ENCODE measurements at places on chromosomes 11 and 22.

DNA sequence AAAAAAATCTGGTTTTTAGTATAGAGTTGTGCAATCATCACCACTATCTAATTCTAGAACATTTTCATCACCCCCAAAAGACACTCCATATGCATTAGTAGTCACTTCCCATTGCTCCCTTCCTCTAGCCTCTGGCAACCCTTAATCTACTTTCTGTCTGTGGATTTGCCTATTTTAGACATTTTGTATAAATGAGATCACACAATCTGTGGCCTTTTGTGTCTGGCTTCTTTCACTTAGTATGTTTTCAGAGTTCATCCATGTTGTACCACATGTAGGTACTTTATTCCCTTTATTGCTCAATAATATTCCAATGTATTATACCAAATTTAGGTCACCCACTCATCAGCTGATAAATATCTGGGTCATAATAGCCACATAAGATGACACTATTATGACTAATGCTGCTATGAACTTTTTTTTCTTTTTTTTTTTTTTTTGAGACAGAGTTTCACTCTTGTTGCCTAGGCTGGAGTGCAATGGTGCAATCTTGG is 67.5 kb upstream of the SCUBE2 start:
- DNase-seq = no peak

GRCh38 chr11:125559888-125560287 is 9.4 kb upstream of the EI24 start:
- no peak for DNase-seq

DNA sequence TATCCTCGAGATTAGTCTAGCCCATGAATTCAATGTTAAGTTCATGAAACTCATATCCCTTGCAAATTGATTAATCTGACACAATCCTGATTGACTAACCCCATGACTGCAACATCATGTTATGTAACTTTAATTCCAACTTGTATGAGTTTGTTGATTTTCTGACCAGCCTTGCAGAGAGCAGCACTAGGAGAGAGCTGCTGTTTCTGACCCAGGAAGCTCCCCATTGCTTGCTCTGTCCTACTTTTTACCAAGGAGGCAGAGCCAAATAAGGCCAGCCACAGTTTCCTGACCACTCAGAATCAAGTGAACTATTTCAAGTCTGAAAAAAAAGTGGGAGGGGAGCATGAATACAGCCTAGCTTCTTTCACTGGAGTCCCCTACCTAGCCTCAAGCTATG is 13.2 kb downstream of the MPZL3 start:
- DNase-seq = no peak

GRCh38 chr11:65366340-65366773 is 11.8 kb downstream of the TIGD3 start:
- DNase-seq = peak; percentile 89

DNA sequence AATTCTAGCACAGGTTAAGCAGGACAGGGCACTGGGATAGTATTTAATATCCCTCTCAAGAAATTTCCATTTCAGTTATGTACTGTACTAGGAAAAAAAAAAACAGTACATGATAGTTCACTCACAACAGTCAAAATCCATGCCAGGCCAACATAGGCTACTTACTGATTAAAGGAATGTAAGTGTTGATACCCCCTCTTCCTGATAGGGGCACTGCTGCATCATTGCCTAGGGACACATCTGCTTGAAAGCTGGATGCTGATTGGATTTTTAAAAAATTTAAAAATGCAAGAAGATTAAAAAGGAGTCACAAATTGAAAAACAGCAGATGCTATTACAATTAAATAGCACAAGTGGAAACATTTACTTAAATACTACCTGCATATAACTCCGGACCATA is 43.4 kb downstream of the APOL5 start:
- DNase-seq = peak; percentile 49

GRCh38 chr11:45847911-45848316 is 639 bp downstream of the CRY2 start:
- peak; percentile 52 for DNase-seq

DNA sequence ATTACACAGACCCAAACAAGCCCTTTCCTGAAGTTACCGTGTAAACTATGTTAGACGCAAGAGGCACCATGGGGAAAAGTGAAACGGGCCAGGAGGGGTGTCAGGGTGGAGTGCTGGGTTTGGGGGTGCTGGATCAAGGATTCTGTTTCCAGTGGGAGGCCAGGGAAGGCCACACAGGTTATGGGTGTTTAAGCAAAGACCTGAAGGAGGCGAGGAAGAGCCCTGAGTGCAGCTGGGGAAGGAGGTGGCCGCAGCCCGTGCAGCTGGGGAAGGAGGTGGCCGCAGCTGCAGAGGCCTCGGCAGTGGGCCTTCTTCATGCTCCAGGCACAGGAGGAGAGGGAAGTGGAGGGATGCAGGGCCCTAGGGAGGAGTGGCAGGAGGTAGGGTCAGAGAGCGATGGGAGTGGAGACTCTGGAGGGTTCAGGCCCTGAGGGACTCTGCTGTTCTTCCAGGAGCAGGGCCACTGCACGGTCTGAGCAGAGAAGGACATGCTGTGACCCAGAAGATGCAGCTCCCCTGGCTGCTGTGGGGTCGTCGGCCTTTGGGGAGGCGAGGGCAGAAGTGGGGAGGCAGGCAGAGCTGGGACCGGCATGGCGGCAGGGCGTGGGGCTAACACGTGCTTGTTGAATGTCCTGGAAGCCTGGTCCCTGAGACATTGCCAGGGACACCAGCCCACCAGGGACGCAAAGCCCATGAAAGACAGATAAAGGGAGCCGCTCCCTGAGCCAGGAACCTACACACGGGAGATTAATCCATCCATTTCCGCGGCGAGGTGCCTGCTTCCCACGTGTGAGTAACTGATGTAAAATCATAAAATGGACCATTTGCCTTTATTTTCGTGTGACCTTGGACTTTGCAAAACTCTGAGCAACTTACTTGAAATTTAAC is 1049.1 kb downstream of the BRD1 start:
- no peak for DNase-seq

DNA sequence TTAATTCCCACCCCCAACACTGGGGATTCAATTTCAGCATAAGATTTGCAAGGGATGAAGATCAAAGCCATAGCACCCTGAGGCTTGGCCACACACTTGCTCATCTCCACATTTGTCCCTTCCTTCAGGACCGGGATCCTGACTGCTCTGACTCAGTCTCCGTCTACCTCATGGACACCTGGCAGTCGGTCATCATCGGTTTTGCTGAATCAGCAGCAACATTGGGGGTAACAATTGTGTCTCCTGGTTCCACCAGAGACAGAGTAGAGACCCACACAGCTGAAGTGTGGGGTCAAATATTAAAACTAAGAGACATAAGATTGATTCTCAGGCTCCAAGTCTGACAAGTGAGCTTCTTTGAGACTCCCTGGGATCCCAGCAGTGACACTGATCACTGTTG is 34.6 kb downstream of the GGTLC2 start:
- DNase-seq = no peak

DNA sequence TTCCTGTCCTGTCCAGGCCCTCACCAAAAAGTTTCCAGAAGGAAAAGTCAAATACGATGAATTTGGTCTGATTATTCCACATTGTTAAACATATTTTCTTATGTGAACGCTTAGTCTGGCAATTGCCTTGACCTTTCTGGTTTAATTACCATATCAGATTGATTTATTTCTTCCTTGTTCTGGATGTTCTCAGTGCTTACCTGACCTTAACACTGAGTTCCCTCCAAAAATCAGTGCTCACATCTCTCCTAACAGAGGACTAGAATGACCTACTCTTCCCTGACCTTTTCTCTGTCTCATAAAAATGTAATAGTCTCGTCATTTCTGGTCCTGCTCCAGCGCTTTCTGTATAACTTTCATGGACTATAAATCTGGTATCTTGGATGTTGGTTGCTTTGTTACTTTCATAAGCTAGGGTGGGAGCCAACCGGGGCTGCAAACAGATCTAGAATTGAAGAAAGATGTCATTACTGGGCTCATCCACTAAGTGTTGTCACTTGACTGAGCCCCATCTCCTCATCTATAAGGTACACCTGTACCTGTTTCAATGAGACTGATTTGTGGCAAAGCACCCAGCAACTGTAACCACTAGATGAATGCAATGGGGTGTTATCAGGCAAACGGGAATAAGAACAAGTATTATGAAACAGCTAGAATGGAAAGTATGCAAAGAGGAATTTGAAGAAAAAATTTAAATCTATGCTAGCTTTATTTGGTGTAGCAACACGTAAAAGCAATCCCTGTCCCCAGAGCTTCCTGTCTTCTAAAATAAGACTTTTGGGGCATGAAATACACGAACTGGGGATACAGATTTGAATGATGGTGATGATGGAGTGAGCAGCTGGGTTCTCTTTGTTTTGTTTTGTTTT is 2.4 kb downstream of the FADS2 start:
- DNase-seq = no peak

- no peak for DNase-seq
Measured at GRCh38 chr11:60703374-60703773, 4.0 kb downstream of the MS4A8 start.

DNA sequence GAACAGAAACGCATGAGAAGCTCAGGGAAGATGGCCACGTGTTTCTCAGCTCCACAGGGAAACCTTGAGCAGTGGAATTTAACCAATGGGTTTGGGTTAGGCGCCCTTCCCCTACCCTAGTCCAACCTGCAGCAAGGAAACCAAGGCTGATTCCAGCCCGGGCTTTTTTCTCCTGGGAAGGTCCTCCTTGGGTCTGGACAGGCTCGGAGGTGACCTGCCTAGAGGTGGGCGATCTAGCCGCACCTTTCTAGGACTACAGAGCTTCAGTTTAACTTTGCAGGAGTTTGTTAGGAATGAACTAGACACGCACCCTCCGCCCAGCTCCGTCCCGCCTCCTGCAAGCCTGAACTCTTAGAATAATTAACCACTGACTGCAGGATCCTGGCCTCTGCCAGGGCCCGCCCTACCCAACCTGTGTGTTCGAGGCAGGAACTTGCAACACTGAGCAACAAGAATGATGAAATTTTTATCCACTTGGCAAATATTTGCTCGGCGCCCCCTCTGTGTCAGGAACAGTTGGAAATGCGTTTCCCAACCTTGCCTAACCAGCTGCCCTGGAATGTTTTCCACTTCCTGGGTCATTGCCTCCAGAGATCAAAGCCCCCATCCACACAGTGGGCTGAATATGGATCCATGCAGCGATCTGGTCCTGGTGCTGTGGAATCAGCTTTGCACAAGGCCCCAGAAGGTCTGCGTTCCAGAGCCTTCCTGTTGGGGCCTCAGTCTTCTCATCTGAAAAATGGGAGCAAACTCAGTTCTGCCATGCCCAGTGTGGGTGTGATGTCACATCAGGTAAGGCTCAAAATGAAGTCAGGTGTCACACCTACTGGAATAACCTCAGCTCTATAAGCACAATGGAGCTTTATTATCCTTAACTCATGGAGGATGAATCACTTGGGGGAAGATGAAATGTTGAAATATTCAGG is 13.3 kb downstream of the MPST start:
- no peak for DNase-seq

- DNase-seq = no peak
Measured at GRCh38 chr22:36160499-36160942, at the start of gene APOL3. TSS of gene APOL3 (minus strand) at chr22:36160755. CDS start at chr22:36149055, 11,700 bp downstream.

GRCh38 chr11:24295360-24295759 is 201.5 kb upstream of the LUZP2 start:
- DNase-seq = no peak

DNA sequence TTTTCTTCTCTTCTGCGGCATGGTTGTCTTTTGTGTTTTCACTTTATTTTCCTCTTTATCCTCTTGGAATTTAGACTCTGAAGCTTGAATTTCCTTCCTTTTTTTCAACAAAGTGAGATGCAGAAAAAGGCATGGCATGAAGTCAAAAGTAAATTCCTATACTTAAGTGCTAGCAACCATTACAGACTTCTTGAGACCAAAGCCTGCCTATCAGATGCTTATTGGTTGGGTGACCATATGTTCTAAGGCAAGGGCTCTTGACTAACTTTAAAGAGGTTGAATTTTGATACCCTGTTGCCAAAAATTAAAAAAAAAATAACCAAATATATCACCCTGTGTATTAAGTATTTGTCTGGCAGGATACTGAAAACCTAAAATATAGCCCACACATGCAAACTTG is 237.4 kb downstream of the TMEM135 start:
- DNase-seq = no peak

- no peak for DNase-seq
Measured at GRCh38 chr11:72826942-72827480, 12.8 kb downstream of the ATG16L2 start.

DNA sequence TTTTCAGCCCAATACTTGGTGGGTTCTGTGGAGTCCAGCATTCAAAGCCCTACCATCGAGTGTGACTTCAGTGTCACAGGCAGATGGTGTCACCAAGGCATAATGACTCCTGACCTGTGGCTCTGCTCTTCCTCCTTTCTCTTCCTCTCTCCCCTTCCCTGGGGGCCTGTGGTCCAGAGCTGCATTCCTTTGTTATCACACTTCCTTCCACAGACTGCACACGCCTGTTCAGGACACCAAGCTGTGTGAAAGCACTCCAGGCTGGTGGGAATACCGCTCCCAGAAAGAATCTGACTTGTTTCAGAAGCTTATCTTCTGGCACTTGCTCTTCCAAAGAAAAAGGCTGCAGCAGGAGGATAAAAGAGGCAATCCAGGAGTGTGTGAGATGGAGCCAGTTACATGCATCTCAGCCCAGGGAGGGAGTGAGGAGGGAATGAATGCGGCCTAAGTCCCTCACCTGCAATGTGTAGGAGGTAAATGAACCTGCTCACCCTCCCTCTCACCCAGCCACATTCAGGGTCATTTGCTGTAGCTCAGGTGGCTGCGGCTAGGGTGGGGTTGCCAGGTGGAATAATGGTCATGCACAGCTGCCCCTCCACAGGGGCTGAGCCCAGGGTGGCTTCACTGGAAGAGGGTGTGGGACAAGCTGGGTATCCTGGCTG is 79.3 kb downstream of the ADAMTS15 start:
- DNase-seq = no peak

DNA sequence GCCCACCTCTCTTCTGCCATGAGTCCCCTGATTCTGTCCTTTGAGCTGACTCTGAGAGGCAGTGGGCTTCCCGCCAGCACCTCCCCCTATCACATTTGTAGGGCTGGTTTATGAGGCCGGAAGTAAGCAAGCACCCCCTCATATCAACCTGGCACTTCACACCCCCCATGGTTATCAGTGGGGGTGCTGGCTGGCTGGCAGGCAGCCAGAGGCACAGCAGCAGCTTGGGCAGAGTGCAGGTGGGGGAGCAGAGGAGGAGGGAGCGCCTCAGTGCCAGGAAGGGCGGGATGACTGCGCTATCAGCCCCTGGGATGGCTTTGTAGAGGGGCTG is 22.9 kb upstream of the CHRM4 start:
- no peak for DNase-seq

DNA sequence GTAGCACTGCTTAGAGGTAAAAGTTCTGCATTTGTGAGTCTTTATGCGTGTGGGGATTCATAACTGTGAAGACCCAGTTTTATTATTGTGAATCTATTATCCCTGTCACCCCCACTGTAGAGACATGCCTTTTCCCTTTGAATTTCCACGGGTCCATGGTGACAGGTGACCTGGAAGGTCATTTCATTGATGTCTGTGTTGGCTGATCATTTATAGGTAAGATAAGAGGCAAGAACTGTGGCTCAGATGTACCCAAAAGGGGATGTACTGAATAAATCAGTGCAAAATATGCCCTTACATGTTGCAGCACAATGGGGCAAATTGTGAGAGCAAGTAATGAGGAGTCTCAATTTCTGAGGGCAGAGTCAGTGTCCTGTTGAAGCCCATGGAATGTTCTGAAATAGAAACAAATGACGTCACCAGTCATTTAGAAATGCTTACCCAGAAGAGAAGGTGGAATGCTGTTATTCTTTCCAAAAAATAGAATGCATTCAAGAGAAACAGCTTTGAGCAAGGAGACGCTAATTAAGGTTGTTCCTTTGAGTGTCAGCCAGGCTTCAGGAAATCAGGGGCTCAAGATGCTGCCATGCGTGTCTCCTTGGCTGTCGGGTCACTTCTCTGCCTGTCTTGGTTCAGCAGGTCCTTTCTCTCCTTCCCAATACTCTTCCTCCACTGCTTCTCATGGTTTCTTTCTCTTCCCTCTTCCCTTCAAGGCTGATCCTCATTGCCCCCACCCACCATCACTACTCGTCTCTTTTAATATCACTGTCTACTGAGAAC is 118.7 kb upstream of the E2F8 start:
- DNase-seq = no peak
